ENCODE measurements at places on chromosomes 1 and 21. TPM values are rescaled to one million over a fixed set of nuclear protein-coding genes. Genes with fewer than 3 reads are reported as not detected.

AKR7A3 gene
- total RNA-seq = 1.4 TPM

SPOCD1 gene
- 11.1 TPM for total RNA-seq

DNA sequence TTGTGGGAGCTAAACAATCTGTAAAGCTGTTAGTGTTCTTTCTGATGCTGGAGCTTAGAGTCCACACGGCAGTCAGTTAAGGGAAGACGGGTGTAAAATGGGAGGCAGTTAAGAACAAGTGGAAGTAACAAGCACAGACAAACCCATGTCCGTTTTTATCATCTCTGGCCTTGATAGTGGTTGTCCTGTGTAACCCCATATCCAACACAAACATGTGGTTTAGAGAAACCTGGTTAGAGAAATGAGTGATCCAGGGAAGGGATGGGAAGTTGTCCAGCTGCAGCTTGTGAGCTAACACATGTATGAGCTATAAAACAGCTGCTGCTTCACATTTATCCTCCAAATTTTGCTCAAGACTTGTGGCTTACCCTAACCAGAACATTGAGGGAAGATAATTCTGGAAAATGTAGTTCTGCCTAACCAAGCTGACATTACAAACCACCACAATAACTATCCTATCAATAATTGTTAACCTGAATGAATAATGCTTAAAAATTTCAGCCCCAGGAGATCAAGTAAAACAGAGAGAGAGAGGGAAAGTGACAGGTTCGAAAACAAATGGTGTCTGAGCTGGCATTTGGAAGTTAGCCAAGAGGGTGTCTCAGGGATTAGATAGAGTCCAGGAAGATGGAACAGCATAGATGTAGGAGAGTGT, 10.6 kb upstream of the C1orf162 start:
- no peak for DNase-seq

GRCh38 chr1:114126261-114127095, 27.2 kb downstream of the SYT6 start:
- DNase-seq = no peak

DNA sequence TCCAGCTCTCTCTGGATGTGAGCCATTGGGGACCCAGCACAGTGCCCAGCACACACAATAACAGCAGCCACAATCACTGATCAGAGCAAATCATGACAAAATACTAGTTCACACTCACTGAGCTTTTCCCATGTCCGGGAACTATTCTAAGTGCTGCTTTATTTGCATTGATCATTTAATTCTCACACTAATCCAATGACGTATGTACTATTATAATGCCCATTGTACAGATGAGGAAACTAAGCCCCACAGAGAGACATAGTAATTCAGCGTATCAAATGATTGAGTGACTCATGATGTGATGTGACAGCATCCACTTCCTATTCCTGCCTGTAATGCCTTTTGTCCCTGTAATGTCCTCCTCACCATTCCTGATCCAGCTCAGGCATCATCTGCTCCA, 1.9 kb upstream of the S100A8 start:
- DNase-seq = no peak

A3GALT2 gene
- total RNA-seq = not detected

OR6K3 gene
- not detected for total RNA-seq

DNA sequence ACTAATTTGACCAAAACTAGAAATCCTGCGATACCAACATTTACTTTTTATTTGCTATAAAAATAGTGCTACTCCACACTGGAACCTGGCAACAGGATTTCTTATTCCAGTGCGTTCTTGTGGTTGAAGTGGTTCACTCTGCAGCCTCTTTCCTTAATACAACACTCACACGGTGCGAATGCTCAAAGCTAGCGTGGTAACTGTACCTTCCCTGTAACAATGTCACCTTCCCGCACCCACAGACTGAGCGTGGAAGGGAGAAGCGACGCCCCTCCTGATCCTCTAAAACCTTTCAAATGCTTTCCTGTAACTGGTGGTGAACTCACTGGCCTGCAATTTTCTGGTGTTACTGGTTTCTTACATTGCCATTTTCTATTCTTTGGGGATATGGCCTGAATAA, 132.2 kb downstream of the LRRC53 start:
- no peak for DNase-seq

MIER1 gene
- 42.4 TPM for total RNA-seq

GRCh38 chr1:204607910-204608309, 77.6 kb downstream of the LRRN2 start:
- no peak for DNase-seq

DNA sequence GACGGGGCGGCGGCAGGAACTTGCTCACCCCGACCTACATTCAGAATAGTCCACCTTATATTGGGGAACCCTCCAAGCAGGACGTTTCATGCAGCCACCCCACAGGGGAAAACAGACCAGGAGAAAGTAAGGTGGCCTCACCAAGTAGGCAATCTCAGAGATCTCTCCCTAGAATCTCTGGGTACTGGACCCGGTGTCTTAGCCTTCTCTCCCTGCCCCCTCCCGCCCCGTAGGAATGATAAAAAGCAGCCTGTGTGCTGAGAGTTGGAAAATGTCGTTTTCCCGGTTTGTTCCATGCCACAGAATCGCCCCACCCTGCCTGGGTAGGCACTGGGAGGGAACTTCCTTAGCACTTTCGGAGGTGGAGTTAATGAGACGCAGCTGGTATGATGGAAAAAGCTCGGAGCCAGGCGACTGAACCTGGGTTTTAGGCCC, 789 bp upstream of the PTPN14 start:
- DNase-seq = peak; percentile 62

DNA sequence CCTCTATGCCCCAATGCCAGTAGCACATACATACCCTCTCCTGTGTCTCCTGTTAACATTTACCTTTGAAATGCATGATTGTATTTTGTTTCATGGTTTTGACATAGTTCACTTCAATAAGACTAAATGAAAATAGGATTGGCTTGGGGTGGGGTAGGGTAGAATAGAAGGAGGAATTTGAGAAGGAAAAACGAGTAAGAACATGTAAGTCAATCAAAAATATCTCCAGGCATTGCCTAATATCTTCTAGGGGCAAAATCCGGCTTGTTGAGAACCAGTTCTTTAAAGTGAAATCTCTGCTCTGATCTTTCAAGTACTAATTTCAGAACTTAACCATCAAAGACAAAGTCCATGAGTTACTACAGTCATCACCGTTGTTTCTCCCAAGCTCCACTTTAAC, 31.8 kb upstream of the RGS2 start:
- no peak for DNase-seq

- no peak for DNase-seq
Measured at GRCh38 chr1:180266275-180267210, 36.5 kb downstream of the LHX4 start.

GRCh38 chr1:168643152-168643551, 66.7 kb downstream of the XCL1 start:
- DNase-seq = no peak

GRCh38 chr1:94026619-94027380, 94.1 kb downstream of the ABCA4 start:
- DNase-seq = no peak

DNA sequence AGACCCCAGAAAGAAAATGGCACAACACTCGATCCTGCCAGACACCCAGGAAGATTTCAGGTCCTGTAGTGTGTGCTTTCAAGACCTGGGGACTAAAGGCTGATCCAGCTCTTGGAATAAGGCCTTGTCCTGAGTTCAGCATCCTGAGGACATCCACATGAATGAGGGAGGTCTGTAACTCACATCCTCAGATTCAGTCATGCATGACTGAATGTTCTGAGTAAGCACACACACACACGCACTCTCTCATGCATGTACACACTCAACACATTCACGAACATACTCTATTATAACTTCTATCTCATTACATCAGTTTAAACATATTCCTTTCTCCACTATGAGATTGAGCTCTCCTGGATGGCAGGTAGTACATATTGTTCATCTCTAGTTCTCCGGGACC, 273.4 kb upstream of the BEND5 start:
- DNase-seq = no peak

Measured in breast epithelium (tissue), 4 donors.